ENCODE measurements at places on chromosomes 13 and 19. TPM values are rescaled to one million over a fixed set of nuclear protein-coding genes. Genes with fewer than 3 reads are reported as not detected.

- no peaks in the 10 kb centered on the region for H3K36me3 ChIP-seq
- H3K27ac ChIP-seq = no peak overlapping the region
- H3K27me3 ChIP-seq = no peaks in the 10 kb centered on the region
- DNase-seq = no peak
- no peak overlapping the region for H3K4me3 ChIP-seq
Measured at GRCh38 chr13:109309625-109310363, 476.6 kb downstream of the IRS2 start.

- no peaks in the 10 kb centered on the region for H3K4me1 ChIP-seq
- H3K36me3 ChIP-seq = peaks cover 72% of the 10 kb centered on the region
- no peak overlapping the region for H3K27ac ChIP-seq
- H3K27me3 ChIP-seq = no peaks in the 10 kb centered on the region
Measured at GRCh38 chr19:46693760-46694159, 23.2 kb downstream of the PRKD2 start.

GRCh38 chr13:29361716-29362115 lies 233.8 kb downstream of the SLC7A1 start:
- H3K4me1 ChIP-seq = no peaks in the 10 kb centered on the region
- H3K27ac ChIP-seq = no peak overlapping the region
- no peaks in the 10 kb centered on the region for H3K27me3 ChIP-seq
- no peak for DNase-seq
- H3K4me3 ChIP-seq = no peak overlapping the region

GRCh38 chr19:44738136-44738535 lies 10.4 kb upstream of the BCL3 start:
- DNase-seq = no peak
- peaks cover 16% of the 10 kb centered on the region for H3K4me1 ChIP-seq
- no peaks in the 10 kb centered on the region for H3K27me3 ChIP-seq
- H3K36me3 ChIP-seq = no peaks in the 10 kb centered on the region
- H3K4me3 ChIP-seq = no peak overlapping the region

DNA sequence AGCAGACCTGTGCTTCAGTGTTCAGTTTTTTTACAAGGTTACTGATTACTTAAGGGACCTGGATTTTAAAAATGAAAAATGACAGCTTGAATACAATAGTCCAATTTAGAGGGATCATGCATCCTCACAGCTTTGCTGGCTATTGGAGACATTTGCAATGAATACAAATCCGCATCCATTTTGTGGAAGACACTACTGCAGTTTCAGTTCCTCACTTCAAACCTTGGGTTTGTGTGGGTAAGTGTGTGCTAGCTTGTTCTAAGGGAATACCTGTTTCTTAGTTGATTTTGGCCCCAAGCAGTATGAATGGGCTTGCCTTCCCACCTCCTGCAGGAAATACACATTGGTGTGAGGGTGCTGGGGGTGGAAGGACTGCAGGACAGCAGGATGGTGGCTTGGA lies 222.4 kb downstream of the OLFM4 start:
- H3K27ac ChIP-seq = no peak overlapping the region
- no peak overlapping the region for H3K4me3 ChIP-seq
- no peak for DNase-seq
- H3K36me3 ChIP-seq = no peaks in the 10 kb centered on the region

Gene KIR2DL3
- polyA plus RNA-seq = not detected
